ENCODE measurements at places on chromosomes 13 and 19.

DNA sequence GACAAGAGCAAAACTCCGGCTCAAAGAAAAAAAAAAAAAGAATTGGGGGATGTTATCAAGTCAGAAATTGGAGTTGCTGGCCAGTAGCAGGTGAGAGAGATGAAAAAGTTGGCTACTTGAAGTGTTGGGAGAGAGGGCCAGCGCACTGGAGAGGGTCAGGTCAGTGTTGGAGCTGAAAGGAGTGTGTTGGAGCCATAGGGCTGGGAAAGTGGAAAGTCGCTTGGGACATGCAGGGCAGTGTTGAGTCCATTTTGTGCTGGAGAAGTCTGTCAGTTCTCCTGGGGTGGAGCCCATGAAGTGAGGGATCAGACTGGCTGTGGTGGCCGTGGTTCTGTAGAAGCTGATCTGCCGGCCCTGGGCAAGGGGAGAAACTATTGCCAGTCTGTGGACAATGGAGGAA lies 1.7 kb downstream of the PPP1R37 start:
- no peak for DNase-seq

- no peak for DNase-seq
These were observed 171.5 kb downstream of the DLEU7 start for GRCh38 chr13:50672025-50672424.

DNA sequence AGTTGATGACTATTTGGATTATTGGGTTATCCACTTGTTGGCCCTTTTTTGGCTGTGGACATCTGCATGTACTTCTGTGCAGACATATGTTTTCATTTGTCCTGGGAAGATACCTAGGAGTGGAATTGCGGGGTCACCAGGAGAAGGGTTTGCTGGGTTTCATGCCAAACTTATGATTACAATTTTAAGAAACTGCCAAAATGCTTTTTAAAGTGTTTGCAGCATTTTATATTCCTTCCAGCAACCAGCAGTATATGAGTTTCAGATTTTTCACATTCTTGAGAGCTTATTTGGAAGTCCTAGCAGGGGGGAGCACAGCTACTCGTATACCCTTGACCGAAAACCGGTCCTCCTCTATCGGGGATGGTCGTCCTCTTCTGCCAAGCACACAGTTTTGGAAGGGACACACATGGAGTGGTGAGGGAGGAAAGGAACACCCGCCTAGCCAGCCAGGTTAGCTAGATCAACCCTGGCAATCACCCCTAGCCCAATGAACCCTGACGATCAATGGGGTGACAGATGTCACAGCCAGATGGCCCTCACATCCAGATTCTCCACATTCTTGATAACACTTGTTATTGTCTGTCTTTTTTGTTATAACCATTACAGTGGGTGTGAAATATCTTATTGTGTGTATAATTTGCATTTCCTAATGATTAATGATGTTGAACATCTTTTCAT lies 26.7 kb upstream of the RNF113B start:
- DNase-seq, result no peak

DNA sequence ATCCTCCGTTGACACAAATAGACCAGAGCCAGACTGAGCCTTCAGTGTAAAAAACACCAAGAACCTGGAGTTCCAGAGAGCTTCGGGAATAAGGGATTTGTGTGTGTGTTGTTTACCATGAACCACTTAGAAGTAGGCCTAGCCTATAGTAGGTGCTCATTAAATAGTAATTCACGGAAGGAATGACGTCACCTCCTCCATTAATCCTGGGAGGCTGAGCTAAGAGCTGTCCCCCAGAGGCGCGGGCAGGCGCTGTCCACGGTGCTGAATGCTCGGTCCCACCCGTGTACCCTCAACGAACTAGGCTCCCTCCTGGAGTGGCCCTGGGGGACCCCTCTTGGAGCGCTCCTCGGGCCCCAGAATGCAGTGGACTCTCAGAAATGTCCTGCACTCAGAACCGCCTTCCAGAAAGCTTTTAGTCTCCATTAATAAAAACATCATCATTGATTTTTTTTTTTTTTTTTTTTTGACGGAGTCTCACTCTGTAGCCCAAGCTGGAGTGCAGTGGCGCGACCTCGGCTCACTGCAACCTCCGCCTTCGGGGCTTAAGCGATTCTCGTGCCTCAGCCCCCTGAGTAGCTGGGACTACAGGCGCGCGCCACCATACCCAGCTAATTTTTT lies 6.5 kb downstream of the UNC13A start:
- no peak for DNase-seq

DNA sequence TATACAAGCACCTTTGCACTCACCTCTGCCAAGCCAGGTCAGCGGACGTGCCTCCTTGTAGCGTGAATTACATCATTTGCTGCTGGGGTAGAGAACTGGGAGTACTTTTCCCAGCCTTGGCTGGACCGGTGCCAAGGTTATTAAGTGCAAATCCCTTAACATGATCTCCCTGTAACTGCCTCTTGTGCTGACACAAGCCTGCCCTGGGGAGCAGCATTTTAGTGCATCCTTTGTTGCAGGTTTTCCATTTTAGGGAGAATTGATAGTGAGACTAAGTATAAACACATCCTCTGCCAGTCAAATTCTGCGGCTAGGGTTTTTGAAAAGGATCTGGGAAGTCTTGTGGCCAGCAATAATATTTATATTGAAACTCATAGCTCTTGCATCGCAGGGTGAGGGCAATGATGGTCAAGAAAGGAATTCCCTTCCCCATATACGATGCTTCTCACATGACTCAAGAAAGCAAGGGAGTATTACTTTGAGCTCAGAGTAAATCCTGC lies 32.7 kb upstream of the DCLK1 start:
- no peak for DNase-seq

DNA sequence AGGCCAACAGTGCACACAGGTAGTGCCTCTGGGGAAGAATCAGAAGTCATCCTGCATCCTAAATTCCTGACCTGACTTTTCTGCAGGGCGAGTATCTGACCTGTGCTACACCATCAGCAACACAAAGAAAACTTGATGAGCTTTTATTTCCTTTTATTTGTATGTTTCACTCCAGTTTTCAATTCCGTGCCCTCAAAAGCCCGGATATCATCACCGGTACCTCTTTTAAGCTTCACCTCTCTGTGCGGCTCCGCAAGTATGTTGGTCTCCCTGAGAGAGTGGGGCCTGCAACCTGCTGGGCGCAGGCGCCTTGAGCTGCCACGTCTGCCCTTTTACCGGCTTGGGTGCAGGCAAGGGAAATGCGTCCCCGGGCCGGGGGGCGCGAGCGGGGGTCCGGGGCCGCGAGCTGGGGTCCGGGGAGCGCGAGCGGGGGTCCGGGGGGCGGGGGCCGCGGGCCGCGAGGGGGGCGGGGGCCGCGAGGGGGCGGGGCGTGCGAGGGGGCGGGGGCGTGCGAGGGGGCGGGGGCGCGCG lies 4.3 kb upstream of the DUXA start:
- DNase-seq, result no peak

- DNase-seq, result no peak
These were observed 11.8 kb downstream of the PDE4A start for GRCh38 chr19:10431943-10432735.

GRCh38 chr13:51785712-51786424 lies 18.1 kb downstream of the DHRS12 start:
- DNase-seq, result peak; percentile 82

DNA sequence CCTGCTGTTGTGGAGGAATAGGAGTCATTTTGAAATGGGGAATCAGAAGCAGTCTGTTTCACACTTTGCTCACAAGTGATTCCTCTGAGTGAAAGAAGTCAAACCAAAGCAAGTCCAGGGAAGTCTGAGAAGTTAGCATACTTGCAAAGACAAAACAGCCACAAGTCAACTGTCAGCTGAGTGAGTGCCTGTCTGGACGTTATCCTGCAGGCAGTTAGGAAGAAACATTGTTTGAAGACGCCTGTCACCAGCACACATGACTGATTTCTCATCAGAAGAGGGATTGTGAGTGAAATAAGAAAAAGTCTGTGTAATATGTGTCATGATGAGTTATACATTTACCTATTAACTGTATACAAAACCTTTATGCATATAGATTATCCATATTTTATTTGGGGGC lies 153.5 kb downstream of the KCNRG start:
- no peak for DNase-seq

- no peak for DNase-seq
These were observed 1.5 kb upstream of the GZMM start for GRCh38 chr19:542173-542866.

GRCh38 chr19:31233295-31233800 lies 115.9 kb downstream of the TSHZ3 start:
- DNase-seq, result no peak

- no peak for DNase-seq
These were observed 2506.4 kb downstream of the PCDH9 start for GRCh38 chr13:64723724-64724123.

DNA sequence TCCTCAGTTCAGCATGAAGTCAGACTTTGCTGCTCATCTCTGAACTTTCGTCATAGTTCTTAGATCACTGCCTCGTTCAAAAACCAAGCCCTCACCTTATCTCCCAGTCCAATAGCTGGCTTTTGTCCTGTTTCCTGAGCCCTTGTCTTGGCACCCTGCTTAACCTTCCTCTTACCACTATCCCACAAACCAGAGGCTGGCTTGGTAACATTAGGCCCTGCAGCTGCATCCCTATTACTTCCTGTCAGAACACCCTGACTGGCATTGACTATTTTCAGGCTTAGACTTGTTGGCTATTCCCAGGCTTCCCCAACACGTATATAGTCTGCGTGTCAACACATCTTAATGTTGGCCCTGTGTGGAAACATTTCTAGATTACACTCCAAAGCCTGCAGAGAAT lies 172.4 kb downstream of the VWA8 start:
- DNase-seq, result no peak

GRCh38 chr19:41233748-41234240 lies 14.8 kb downstream of the AXL start:
- no peak for DNase-seq

- no peak for DNase-seq
These were observed 433.8 kb upstream of the ZNF507 start for GRCh38 chr19:31911577-31911976.

DNA sequence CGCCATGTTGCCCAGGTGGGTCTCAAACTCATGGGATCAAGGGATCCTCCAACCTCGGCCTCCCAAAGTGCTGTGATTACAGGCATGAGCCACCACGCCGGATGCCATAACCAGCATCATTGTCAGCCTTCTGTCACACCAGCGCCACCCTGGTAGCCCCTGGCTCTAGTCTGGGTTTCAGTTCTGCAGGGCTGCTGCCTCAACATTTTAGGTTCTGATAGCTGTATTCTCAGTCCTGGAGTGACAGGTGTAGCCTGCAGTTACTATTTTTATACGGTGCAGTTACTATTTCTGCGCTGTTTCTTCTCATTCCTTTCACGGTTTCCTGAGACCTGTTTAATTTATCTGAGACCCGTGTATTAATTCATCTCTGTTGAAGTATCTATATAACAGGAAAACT lies 57.1 kb downstream of the TRPM4 start:
- DNase-seq, result no peak

DNA sequence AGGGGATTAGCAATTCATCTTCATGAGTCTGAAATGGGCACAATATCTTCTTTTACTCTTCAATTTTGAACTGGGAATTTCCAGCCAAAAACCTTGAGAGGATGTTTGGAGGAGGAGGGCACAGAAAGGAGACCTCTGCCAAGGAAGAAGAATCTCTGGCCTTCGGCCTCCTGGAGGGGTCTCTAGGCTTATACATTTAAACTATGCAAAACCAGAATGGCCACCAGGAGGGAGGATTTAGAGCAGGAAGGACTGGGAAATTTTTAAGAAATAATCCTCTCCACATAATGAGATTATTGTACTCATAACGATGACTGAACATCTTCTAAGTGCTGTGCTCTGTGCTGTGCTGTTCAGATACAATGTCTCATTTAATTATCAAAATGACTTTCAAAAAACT lies 325.9 kb downstream of the NDFIP2 start:
- DNase-seq, result no peak

DNA sequence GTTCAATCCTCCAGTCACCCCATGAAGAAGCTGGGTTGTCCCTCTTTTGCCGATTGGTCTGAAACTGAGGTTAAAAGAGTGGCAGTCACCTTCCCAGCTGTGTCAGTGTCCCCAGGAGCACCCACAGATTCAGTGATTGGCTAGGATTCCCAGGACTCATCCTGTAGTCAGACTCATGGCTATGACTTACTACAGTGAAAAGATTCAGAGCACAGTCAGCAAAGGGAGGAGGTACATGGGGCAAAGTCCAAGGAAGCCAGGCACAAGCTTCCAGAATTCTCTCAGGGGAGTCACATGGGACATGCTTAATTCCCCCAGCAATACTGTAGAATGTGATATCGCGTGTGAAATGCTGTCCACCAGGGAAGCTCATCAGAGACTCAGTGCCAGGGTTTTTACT lies 14.2 kb downstream of the ZNF473 start:
- no peak for DNase-seq

DNA sequence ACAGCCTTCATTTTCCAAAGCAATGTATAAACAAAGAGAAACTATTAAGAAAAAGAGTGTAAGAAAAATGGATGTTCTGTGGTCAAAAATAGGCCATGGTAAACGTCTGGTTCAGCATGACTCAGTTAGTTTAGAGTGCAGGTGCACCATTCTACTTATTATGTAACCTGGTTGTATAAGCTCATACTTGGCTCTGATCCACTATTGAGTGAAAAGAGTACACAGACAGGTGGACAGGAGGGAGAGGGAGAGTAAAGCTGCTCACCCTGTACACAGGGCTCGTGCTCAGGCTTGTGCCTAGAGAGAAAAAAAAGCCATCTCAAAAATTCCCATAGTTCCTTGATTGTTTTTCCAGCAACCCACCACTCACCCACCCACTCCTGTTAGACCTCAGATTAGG lies 85.8 kb upstream of the ZNF91 start:
- no peak for DNase-seq

GRCh38 chr19:30028118-30028991 lies 86.3 kb downstream of the URI1 start:
- DNase-seq, result no peak

GRCh38 chr13:106599875-106600797 lies 32.2 kb upstream of the ARGLU1 start:
- DNase-seq, result no peak

- no peak for DNase-seq
These were observed 54.0 kb upstream of the DOCK9 start for GRCh38 chr13:99031832-99032231.
